ENCODE measurements at places on chromosomes 11 and 22.

DNA sequence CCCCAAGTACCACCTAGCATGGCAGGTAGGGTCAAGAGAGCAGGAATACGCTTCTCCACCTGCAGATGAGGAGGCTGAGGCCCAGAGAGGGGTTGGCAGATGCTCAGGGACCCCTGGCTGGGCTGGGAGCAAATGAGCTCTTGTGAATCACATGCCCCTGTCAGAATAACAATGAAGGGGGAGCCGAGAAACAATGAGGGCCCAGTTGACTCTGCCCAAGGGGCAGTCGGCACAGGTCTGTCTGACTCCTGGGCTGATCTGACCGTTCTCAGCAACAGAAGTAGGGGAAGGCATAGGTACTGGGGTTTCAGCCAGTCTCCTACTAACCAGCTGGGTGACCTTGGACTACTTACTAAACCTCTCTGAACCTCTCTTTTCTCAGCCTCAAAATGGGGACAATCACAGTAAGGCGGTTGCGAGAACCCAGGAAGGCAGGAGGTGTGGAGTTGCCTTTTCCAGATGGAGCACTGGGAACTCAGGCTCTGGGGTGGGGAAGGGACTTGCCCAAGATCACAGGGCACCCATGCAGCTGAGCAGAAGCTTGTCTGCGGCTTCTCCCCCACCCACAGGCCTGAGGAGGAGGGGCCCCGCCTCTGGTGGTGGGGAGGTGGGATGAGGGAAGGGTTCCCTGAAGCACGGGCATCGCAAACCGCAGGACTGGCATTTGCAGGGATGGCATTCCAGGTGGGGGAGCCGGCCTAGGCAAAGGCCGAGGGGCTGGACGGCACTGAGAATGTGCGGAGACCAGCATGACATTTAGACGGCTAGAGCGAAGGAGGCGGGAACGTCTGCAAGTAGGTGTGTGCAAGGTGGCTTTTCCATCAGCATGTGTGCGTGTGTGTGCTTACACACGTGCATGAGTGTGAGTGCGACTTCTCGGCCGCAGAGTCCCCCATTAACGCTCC, 163.0 kb downstream of the MN1 start:
- no peak overlapping the region for H3K27ac ChIP-seq
- H3K4me1 ChIP-seq: no peaks in the 10 kb centered on the region
- DNase-seq: no peak
- H3K27me3 ChIP-seq: peaks cover 16% of the 10 kb centered on the region
- no peak overlapping the region for H3K4me3 ChIP-seq

DNA sequence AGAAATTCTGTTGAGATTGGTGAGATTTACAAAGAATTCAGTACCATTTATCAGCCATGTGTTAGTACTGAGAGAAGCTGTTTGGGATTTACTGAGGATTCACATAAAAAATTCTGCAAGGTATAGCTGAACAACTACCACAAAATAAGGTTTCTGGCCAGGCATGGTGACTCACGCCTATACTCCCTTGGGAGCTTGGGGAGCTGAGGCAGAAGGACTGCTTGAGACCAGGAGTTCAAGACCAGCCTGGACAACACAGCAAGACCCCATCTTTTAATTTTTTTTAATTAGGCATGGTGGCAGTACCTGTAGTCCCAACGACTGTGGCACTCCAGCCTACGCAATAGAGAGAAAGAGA, 86.7 kb downstream of the SIK3 start:
- H3K4me3 ChIP-seq: no peak overlapping the region
- peaks cover 52% of the 10 kb centered on the region for H3K4me1 ChIP-seq
- no peak for DNase-seq
- peak overlapping the region; percentile 25 for H3K27ac ChIP-seq
- no peaks in the 10 kb centered on the region for H3K27me3 ChIP-seq

DNA sequence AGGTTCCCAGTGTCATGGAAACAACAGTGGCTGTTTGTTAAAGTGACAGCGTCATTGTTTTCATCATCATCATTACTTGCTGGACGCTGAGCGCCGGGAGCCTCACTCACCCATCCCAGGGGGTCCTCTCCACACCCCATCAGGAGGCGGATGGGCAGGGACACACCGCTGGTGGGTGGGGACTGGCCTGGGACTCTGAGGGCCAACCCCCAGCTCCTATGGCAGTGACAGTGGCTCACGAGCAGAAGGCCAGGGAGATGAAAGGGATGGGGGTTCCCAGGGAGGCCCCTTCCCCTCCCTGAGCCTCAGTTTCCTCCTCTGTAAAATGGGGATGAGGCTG, 76.6 kb upstream of the PRR5 start:
- H3K27me3 ChIP-seq: peaks cover 35% of the 10 kb centered on the region
- no peaks in the 10 kb centered on the region for H3K36me3 ChIP-seq
- H3K27ac ChIP-seq: no peak overlapping the region
- no peaks in the 10 kb centered on the region for H3K4me1 ChIP-seq

- peak overlapping the region; percentile 74 for H3K4me3 ChIP-seq
- DNase-seq: no peak
- H3K27ac ChIP-seq: peak overlapping the region; percentile 82
- H3K36me3 ChIP-seq: no peaks in the 10 kb centered on the region
- H3K27me3 ChIP-seq: peaks cover 67% of the 10 kb centered on the region
Measured at GRCh38 chr11:129374993-129375750, 476 bp upstream of the BARX2 start.

- H3K36me3 ChIP-seq: no peaks in the 10 kb centered on the region
- H3K27ac ChIP-seq: no peak overlapping the region
- no peak for DNase-seq
- H3K4me3 ChIP-seq: no peak overlapping the region
Measured at GRCh38 chr22:48436201-48436931, 1391.3 kb downstream of the BRD1 start.

DNA sequence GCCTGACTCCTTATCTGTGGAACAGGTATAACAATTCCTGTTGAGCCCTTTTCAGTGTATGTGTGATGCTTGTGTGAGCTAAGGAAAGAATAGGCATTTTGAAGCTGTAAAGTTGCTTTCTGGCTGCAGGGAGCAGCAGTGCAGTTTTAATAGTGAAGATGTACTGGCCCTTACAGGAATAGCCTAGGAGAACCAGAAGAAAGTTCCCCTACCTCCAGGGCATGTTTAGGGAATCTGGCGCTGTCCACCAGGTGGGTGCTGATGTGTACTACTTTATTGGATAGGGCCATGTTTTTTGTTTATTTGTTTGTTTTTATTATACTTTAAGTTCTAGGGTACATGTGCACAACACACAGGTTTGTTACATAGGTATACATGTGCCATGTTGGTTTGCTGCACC, 11.5 kb downstream of the BMAL1 start:
- H3K4me1 ChIP-seq: peaks cover 24% of the 10 kb centered on the region
- no peaks in the 10 kb centered on the region for H3K27me3 ChIP-seq
- DNase-seq: no peak
- no peak overlapping the region for H3K4me3 ChIP-seq
- peaks cover 5% of the 10 kb centered on the region for H3K36me3 ChIP-seq

DNA sequence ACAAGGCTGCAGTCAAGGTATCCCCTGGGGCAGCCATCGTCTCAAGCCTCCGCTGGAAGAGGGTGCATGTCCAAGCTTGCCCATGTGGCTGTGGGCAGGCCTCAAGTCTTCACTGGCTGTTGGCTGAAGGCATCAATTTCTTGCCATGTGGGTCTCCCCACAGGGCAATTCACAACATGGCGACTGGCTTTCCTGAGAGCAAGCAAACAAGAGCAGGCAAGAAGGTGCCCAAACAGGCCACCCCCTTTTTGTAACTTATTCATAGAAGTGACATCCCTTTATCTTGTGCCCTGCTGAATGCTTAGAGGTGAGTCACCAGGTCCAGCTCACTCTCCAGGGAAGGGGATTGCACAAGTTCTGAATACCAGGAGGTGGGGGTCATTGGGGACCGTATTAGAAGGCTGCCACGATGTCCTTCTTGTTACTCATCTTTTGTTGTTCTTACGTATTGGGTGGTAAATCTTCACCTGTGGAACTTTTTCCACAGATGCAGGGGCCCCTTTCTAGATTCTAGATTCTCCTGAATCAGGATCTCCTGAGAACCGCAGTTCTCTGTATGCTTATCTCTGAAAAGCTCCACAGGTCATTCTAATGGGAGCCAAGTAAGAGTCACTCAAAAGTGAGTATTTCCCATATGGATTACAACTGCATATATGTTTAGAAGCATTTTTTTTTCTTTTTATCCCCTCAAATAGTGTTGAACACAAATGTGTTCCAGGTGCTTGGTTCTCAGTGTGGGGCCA, 44.2 kb upstream of the MICAL2 start:
- H3K27ac ChIP-seq: no peak overlapping the region
- peaks cover 27% of the 10 kb centered on the region for H3K27me3 ChIP-seq
- H3K4me3 ChIP-seq: no peak overlapping the region
- no peaks in the 10 kb centered on the region for H3K36me3 ChIP-seq

DNA sequence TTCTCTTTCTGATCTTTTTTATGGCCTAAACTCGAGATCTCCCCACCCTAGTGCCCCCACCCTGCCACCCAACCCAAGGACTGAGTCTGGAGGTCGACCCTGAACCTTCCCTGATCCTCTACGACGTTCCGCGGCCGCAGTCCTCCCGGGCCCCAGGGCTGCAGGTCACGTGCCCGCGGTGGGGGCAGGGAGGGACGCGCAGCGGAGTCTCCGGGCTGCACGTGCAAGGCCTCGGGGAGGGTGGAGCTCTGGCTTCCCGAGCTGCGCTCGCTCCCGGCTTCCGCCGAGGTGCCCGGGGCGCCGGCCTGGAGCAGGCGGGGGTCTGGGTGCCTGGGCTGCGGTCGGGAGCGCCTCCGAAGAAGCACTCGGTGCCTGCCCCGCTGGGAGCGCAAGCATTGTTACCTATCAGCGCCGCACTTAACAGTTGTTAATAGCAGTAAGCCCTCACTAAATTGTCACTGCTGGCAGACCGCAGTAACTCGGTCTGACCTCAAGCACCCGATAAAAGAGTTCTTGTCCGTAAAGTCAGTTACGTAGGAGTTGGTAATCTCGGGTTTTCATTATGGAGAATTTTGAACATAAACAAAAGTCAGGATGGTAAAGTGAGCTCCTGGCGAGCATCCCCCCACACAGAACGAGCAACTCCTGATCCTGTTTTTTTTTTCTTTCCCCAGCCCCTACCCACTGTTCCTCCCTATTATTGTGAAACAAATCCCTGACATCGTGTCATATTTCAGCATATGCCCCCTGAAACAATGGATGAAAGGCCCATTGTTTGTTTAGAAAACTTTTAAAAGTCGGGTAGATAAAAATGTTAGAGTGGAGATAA, 69.7 kb upstream of the EP300 start:
- peak overlapping the region; percentile 92 for H3K27ac ChIP-seq
- H3K36me3 ChIP-seq: peaks cover 1% of the 10 kb centered on the region
- peak overlapping the region; percentile 98 for H3K4me3 ChIP-seq
- peaks cover 15% of the 10 kb centered on the region for H3K4me1 ChIP-seq

- no peaks in the 10 kb centered on the region for H3K27me3 ChIP-seq
- no peaks in the 10 kb centered on the region for H3K36me3 ChIP-seq
- H3K4me3 ChIP-seq: no peak overlapping the region
- H3K27ac ChIP-seq: no peak overlapping the region
Measured at GRCh38 chr11:114606003-114606801, 10.6 kb upstream of the NXPE4 start.

DNA sequence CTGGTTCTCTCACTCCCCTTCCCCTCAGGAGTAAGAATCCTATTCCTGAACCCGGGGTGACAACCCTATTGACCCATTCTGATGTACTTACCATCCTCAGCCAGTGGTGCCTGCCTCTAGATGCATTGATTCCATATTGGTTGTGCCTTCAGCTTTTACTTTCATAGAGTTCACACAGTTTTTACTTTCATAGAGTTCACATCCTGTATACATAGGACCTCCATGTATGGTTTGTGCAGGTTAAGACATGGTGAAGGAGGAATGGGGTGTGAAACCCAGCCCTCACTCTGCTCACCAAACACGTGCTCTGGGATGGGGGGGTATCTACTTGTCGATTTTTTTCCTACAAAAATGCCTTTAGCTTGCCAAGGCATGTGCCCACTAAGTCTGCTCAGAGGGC, 105.6 kb upstream of the TBCEL start:
- H3K27me3 ChIP-seq: peaks cover 25% of the 10 kb centered on the region
- DNase-seq: no peak
- no peak overlapping the region for H3K4me3 ChIP-seq
- no peaks in the 10 kb centered on the region for H3K36me3 ChIP-seq
- no peaks in the 10 kb centered on the region for H3K4me1 ChIP-seq

- H3K36me3 ChIP-seq: no peaks in the 10 kb centered on the region
- no peak overlapping the region for H3K27ac ChIP-seq
Measured at GRCh38 chr11:63621071-63621470, 6.8 kb upstream of the PLAAT3 start.

DNA sequence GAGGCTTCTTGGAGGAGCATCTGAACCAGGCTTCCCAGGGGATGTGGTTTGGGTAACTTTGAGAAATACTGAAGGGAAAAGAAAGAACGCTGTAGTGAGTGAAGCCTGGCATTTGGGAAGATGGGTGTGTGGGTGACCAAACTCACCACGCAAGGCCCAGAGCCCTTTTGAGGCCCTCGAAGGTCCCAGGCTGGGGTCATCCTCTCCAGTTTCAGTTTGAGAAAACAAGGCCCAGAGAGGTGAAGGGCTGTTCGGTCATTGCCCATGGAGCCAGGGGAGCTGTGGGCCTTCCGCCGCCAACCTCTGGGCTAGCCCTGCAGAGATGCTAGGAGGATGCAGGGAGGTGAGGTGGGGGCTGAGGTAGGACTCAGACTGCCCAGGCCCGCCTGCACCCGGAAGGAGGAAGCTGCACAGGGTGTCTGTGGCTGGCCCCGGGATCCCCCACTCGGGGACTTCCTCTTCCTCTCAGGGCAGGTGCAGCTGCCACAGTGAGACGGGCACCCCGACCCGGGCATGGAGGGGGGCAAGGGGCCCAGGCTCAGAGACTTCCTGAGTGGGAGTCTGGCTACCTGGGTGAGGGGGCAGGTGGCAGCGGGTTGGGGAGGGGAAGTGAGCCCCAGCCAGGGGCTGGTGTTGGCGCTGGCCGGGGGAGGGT, at the start of gene CCDC88B:
Gene CCDC88B (plus strand): TSS at position 451 of the 655 bp plus-strand sequence. CDS start 63 bp downstream, at position 514.
- peak; percentile 88 for DNase-seq
- peaks cover 39% of the 10 kb centered on the region for H3K4me1 ChIP-seq
- peak within 1 kb of the TSS; percentile 97 for H3K27ac ChIP-seq
- no peaks in the 10 kb centered on the region for H3K27me3 ChIP-seq
- peaks cover 44% of the 10 kb centered on the region for H3K36me3 ChIP-seq

DNA sequence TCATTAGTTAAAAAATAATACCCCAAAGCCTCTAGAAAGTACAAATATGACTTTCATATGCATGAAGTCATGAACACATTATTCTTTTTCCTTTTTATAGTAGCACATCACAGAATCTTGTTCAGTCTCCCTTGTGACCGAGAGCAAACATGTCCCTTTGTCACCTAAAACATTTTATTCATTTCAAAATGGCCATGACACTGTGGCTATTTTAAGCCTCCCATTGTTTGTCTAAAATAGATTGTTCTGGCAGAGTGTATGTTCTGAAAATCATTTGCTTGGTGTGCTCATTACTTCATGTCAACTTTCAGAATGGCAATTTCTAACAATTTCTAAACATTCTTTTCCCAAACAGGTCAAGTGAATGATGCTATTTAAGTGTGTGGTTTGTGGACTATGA, 865.0 kb downstream of the JRKL start:
- no peaks in the 10 kb centered on the region for H3K36me3 ChIP-seq
- H3K27ac ChIP-seq: no peak overlapping the region
- no peak for DNase-seq
- H3K4me3 ChIP-seq: no peak overlapping the region

All from stimulated activated naive B cell treated with anti-CD40 and anti-IgM and Interleukin-4, amounts not matched to agents 10 μg/mL and 1 μg/mL and 100 μg/mL, for 72 hours (primary cell).